Stimulated activated CD8-positive, alpha-beta memory T cell treated with anti-CD3 and anti-CD28 coated beads, Interleukin-4, amount 100 ng/mL, for 4 hours (primary cell): ENCODE measurements at places on chromosomes 3 and 15.

DNA sequence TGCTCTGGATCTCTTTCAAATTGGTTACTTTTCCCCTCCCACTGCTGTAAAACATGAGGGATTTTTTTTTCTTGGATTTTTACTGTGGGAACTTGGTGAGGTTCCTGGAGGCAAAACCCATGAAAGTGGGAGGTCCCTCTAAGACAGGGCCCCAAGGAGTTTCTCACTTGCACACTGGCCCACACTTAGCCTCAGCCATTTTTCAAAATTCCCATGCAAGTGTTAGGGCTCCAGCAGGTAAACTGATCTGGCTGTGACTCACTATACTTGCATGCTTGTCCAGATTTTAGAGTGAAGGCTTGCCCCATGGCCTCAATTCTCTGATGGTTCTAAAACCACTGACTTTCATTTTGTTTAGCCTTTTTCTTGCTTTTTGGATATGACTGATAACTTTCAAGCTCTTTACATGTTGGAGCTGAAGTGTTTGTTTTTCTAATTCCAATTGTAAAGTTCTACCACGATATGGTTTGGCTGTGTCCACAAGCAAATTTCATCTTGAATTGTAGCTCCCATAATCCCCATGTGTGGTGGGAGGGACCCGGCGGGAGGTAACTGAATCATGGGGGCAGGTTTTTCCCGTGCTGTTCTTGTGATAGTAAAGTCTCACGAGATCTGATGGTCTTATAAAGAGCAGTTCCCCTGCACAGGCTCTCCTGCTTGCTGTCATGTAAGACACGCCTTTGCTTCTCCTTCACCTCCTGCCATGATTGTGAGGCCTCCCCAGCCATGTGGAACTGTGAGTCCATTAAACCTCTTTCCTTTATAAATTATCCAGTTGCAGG lies 37.7 kb downstream of the MCCC1 start:
- DNase-seq = no peak

DNA sequence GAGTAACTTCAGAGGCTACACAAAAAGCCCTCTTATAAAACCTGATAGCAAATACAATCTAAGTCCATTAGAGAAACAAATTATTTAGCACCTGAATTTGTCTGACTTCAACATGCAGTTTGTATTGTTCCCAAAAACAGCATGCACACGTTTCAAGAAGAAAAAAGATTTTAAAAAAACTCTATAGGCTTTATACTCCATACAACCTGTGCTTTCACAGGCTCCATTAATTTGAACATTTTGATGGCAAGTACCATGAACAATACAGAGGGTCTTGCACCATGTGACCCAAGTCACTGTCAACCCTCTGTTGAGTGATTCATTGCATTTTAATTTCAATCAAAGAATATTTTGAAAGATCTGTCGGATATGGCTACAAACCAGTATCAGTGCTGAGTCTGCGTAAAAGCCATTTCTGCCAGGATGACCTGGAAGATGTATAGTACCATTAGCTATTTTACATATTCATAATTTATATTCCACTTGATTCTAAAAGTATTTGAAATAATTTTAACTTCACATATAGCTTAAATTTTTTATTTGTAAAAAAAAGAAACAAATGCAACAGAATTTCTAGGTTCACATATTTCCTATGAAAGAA lies 13.2 kb downstream of the ANXA2 start:
- DNase-seq = no peak

DNA sequence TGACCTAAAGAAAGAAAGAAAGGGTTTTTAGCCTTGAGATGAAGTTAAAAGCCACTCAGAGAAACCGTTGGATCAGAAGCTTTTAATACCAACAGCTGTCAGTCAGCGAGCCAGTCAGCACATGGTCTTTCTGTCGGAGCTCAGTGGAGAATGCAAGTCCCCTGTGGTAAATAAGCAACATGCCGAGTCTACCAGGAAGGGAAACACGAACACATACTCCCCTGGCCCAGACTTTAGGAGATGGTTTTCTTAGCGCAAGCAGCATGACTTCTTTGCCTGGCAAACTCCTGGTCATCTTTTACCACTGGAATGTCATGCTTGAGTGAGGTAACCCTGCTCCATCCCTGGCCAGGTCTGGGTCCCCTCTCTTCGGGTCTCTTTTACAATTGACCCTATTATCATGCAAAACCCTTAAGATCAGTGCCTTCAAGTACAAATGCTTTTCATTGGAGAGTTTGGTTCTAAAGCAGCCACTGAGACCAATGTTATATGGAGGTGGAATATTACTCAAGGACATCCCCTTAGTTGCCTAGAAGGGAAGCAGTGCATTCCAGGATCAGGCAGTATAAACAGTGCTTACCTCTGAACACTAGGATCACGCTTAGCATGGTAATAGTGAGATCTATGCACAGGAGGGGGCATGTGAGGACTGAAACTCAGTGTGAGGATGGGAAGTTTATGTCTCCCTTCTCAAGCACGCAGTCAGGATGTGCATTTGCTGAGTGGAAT lies 28.2 kb downstream of the SLCO3A1 start:
- no peak for DNase-seq

DNA sequence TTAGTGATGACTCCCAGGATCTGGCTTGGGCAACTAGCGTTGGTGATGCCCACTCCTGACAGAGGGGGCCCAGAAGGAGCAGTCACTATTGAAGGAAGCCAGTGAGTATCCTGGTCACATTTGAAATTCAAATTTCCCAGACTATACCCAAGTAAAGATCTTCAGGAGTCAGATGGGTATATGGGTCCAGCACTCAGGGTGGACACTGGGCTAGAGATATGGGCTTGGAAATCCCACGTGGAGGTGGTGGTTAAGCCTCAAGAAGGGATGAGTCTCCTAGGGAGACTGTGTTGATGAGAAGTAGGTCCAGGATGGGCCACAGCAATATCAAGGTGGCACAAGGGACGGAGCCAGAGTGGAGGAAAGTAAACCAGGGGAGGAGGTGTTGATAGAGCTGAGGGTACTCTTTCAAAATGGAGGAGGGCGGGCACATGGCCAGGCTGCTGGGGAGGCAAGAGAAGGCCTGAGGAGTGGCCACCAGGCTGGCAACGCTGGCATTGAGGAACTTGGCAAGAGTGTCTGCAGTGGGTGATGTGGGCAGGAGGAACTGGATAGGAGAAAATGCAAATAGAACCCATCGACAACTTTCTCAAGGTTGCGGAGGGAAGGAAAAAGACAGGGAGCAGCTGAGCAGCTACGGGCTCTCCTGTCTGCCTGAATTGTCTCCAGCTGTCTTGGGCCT lies 3.7 kb upstream of the SLCO2A1 start:
- DNase-seq = no peak

DNA sequence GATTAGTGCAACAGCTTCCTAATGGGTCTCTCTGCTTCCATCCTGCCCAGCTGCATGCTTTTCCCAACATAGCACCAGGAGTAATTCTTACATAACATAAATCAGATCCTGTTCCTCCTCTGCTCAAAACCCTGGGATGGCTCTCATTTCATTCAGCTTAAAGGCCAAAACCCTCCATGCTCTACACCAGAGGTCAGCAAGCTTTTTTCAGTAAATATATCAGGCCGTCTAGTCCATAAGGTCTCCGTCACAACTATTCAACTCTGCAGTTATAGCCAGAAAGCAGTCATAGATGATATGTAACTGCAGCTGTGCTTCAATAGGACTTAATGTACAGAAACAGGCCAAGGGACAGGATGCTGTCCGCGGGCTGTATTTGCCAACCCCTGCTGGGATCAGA lies 202.8 kb upstream of the UBE2E2 start:
- no peak for DNase-seq

DNA sequence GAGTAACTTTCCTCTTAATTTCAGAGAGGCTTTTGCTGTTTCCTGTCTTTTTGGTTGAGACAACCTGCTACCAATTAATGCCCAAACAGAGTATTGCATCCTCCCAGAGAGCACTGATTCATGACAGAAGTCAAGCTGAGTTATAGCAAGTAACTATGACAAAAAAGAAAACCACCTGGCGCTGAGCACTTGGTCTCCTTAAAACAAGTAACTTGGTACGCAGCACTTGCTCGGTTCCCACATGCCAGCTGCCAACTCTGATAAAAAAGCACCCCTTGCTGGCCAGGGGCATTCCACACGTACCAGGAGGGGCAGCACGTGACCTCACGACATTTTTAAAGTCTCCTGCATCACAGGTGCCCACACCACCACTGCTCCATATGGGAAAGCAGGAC lies 13.5 kb upstream of the MYO5C start:
- no peak for DNase-seq

- DNase-seq = no peak
Observed at GRCh38 chr3:134901461-134901860, 106.4 kb downstream of the EPHB1 start.

DNA sequence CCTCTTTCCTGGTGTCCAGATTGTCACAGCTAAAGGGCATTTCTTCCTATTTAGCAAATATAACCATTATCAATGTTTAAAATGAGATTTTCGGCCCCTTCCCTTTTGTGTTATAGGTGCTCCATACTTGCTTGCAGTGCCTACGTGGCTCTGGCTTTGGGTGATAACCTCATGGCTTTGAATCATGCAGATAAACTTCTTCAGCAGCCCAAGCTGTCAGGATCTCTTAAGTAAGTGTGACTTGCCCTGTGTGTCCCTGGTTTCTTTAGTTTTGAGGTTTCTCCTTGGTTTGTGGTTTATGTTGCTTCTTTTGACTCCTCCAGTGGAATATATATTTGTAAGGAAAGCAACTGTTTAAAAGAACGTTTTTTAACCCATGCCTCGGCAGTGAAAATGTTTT lies 58.5 kb upstream of the TRIM71 start:
- DNase-seq = no peak

GRCh38 chr15:56187665-56188064 lies 56.0 kb downstream of the RFX7 start:
- no peak for DNase-seq

DNA sequence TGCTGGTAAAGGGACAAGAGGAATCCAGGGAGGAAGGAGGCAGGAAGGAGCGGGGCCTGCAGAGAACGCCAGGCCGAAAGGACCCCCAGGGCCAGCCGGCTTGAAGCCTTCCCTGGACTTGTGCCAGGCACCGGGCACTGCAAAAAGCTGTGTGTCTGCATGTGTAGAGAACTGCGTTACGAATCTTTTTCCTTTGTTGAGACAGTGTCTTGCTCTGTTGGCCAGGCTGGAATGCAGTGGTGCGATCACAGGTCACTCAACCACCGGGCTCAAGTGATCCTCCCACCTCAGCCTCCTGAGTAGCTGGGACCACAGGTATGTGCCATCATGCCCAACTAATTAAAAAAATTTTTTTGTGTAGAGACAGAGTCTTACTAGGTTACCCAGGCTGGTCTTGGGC lies 17.0 kb upstream of the MUC4 start:
- no peak for DNase-seq

- no peak for DNase-seq
Observed at GRCh38 chr15:26634319-26634718, 138.5 kb downstream of the GABRB3 start.

DNA sequence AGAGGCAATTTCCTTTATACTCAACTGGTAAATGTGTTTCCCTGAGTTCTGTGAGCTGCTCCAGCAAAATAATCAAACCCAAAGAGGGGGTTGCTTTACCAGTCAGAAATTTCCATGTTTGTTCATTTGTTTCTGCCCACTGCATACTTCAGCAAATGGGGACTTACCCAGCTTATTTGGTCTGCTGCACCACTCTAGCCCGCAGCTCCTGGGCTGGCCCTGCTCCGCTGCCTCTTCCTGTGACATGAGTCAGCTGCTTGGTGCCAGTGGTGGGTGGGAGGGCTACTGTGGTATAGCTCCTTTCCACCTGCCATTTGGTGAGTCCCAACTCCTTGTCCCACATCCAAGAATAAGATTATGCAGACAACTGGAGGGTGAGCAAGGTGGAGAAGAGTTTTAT lies 644.2 kb downstream of the MCTP2 start:
- no peak for DNase-seq

GRCh38 chr3:29576181-29576580 lies 295.3 kb downstream of the RBMS3 start:
- DNase-seq = no peak

GRCh38 chr3:15171096-15171495 lies 35.0 kb upstream of the CAPN7 start:
- no peak for DNase-seq

DNA sequence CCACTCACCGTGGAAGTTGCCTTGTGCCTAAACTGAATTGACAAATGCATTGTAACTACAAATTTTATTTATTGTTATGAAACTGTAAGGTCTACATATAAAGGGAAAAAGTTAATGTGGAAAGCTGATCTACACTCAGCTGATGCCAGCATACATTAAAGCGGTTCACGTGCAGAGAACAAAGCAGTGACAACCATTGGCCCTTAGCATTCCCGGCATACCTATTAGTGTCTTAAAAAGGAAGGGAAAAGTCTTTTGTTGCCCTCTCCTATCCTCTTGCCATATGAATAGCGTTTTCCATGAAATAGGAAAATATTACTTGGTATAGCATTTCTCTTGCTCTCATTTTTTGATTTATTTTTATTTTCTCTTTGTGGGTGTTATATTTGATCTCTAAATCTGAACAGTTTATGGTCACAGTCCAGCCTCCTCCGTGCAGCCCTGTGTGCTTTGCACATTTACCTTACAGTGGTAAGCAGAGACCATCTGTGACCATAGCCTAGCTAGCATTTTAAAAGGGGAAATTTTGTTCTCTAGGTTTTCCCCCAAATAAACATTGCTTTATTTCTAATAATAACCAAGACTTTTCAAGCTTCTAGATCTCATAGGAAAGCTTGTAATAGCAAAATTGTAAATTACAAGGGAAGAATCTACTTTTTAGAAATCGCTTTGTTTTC lies 89.7 kb upstream of the CGNL1 start:
- DNase-seq = no peak

GRCh38 chr3:147191795-147192385 lies 214.5 kb downstream of the ZIC4 start:
- DNase-seq = no peak

GRCh38 chr3:11240496-11240895 lies 31.7 kb upstream of the ATG7 start:
- no peak for DNase-seq

GRCh38 chr3:182592747-182593146 lies 200.6 kb upstream of the ATP11B start:
- DNase-seq = no peak

DNA sequence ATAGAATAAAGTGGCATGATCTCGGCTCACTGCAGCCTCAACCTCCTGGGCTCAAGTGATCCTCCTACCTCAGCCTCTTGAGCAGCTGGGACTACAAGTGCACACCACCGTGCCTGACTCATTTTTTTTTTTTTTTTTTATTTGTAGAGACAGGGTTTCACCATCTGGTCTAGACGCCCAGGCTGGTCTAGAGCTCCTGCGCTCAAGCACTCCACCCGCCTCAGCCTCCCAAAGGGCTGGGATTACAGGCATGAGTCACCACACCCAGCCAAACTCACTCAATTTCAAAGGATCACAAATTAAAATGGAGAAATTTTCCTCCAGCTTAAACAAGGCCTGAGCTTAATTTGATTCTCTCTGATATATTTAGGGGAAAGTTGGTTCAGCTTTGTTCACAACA lies 27.3 kb upstream of the NMB start:
- no peak for DNase-seq
